NCI-H187 treated with DMSO at 0.1 percent for 48 hours (cell line): ENCODE measurements at places on chromosomes 7 and 10.
A peak's percentile ranks its signal among the peaks of the same experiment; 100 is the strongest.

- no peak for DNase-seq
These were observed 79.6 kb downstream of the BMPR1A start for GRCh38 chr10:86836044-86836443.

DNA sequence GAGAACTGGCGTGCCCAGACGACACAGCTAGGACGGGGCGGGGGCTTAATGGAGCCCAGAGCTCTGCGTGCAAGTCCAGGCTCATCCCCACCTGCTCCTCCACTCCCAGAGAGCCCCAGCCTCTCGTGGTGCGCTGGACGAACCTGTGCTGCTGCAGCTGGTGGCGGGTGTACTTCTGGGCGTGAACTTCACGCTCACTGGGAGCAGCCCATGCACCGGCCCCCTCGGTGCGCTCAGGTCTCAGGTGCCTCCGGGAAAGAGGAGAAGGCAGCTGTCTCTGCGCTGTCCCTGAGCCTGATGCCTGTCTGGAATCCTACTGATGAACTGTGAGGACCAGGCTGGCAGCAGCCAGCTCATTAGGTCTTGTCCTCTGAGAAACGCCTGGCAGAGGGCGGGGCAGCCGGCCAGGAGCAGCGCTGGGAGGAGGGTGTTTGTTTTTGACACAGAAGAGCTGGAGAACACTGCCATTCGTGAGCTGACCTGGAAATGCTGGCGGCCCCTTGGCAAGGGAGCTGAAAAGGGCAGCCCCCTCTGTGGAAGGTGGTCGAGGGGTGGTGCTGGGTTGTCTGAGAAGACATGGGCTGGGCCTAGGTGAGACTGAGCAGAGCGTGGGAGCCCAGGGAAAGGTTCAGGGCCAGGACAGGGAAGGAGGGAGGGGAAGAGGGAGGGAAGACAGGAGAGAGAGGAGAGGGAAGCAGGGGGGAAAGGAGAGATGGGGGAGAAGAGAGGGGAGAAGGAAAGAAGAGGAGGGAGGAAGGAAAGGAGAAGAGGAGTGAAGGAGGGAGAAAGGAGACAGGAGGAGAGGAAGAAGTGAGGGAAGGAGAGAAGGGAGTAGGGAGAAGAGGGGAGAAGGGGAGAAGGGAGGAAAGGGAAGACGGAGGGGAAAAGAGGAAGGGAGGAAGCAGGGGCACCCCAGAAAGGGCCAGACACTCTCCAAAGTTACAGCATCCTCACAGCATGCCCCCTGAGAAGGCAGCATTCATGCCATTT is 53.5 kb upstream of the TNS3 start:
- no peak for DNase-seq

GRCh38 chr7:108193594-108194498 is 63.7 kb upstream of the LAMB4 start:
- DNase-seq = peak; percentile 81

DNA sequence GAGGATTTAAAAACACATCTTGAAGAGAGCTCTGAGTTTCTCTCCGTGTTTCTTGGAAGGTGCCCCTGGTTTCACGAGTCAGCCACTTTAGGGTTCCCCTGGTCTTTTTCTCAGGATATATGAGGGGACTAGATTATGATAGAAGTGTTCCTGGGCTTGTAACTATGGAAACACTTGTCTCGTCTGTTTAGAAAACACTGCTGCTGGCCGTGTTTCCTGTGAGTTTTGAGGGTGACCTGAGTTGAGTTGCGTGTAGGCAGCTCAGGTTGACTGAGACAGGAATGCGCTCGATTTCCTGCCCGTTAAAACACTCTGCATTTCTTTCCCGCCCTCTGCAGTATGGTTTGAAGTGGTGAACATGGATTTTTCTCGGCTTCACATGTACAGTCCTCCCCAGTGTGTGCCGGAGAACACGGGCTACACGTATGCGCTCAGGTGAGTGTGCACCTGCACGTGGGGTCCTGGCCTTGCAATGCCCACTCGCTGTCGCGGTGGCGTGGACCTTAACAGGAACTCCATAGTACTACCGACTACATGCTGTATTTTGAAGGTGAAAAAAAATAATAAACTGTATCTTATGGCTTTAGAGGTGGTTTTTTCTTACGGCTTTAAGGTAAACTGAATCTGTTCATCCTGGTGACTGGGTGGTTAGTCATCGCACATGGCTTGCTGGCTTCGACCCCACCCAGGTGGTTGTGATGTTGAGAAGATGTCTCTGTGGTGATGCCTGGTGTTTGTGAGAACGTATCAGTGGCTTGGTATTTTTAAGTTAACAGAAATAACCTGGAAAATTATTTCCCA is at the start of gene SUN1:
Gene SUN1, plus strand, starts transcription at position 310 of the 801 bp plus-strand sequence. Its CDS starts 49 bp downstream, at position 359.
- DNase-seq = no peak

DNA sequence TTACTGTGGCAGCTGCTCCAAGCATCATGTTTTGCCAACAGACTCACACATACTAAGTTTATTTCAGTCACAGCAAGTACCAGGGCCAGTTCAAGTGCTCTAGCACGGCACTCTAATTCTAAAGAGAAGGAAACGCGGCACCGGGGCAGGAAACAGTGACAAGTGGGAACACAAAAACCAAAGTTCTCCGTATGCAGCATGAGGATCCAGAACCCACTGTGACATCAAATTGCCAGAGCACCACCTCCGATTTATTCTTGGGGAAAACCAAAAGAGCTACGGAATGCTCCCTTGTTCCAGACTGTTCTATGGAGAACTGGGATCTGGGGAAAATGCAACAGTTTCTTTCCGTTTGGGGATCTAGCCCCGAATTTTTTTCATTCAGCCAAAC is 448 bp upstream of the PTER start:
- DNase-seq = no peak
